HuH-7.5 (cell line): ENCODE measurements at places on chromosomes 6 and 20.
A peak's percentile ranks its signal among the peaks of the same experiment; 100 is the strongest.

GRCh38 chr6:25442898-25443297, 163.7 kb downstream of the CARMIL1 start:
- DNase-seq: no peak

- peak; percentile 38 for DNase-seq
These were observed 14.6 kb upstream of the CDK5RAP1 start for GRCh38 chr20:33415948-33416347.

- DNase-seq: no peak
These were observed 46.6 kb downstream of the MOXD1 start for GRCh38 chr6:132354517-132355167.

- DNase-seq: no peak
These were observed 18.0 kb upstream of the DSE start for GRCh38 chr6:116352515-116353471.

- peak; percentile 16 for DNase-seq
These were observed 154.0 kb downstream of the JARID2 start for GRCh38 chr6:15399641-15400470.

GRCh38 chr6:162964488-162965140, 236.8 kb downstream of the PACRG start:
- DNase-seq: no peak
